DMS153 (cell line): ENCODE measurements at places on chromosomes 12 and 14.

- peak; percentile 16 for DNase-seq
Observed at GRCh38 chr14:41285186-41285748, 321.4 kb upstream of the LRFN5 start.

DNA sequence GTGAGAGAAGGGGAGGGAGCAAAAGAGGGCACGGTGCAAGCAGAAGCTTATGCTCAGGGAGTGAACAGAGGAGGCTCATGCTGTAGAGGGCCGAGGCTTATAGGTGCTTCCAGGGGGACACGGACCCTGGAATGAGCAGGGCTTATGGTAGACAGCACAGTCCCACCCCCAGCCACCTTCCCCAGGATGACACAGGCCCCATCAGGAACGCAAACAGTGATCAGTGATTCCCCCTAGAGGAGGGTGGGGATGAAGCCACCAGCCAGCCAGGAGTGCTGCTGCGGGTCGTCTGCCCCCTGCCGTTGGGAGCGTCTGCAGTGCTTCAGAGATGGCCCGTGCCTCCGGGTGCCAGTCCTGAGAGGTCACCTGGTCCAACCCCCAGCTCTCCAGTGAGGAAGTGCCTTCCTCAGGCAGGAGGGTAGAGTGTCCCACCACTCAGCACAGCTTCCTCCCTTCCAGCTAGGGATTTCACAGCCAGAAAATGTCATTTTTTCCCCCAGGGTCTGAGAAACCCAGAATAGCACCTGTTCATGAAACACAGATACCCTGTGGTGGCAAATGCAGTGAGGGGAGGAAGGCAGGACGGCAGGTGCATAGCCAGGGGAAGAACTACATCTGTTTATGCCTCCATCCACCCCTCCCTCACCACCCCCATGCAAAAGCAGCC lies 60.7 kb downstream of the SLC6A12 start:
- peak; percentile 65 for DNase-seq

DNA sequence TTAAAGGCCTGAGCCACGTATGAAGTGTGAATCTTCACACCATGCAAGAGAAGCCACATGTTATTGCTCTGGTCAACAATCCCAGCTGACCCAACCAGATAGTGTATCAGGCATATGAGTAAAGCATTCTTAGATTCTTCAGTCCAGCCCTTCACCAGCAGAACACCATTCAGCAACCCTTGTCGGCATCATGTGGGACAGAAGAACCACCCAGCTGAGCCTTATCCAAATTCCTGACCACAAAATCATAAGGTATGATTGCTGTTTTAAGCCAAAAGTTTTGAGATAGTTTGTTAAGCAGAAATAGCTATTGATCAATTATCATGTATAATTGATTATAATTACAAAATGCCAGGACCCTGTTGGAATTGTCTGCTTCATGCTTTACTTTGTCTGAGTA lies 664.9 kb downstream of the VRK1 start:
- no peak for DNase-seq

DNA sequence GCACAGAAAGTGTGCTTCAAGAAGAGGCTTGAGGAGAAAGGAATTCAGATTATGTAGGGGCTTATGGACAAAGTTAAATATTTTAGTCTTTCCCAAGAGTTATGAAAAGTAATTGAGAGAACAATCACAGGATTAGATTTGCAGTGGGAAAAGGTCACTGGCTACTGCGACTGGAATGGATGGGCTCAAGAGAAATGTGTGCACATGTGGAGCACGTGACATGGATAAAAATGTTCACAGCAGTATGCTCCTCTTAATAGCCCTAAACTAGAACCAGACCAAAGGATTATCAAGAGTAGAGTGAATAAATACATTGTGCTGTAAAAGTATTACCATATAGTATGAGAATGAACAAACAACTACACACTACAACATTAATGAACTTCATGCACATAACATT lies 78.1 kb downstream of the ABCD2 start:
- no peak for DNase-seq

DNA sequence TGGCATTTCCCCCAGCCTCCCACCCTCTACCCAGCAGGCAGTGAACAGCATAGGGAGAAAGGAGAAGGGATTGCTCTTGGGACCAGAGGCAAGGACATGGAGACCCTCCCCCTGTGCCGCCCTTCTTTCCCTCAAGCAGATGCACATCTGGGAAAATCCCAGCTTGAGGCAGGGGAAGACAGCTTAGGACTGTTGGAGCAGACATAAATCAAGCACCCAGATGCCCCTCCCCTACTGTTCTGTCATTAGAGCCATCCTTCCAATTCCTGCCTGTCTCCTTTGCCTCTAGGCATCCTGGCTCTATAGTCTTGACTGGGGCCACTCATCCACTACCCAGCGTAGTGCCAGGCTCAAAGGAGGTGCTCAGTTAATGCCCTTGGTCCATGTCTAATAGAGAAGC lies 7.5 kb upstream of the CISTR start:
- no peak for DNase-seq

DNA sequence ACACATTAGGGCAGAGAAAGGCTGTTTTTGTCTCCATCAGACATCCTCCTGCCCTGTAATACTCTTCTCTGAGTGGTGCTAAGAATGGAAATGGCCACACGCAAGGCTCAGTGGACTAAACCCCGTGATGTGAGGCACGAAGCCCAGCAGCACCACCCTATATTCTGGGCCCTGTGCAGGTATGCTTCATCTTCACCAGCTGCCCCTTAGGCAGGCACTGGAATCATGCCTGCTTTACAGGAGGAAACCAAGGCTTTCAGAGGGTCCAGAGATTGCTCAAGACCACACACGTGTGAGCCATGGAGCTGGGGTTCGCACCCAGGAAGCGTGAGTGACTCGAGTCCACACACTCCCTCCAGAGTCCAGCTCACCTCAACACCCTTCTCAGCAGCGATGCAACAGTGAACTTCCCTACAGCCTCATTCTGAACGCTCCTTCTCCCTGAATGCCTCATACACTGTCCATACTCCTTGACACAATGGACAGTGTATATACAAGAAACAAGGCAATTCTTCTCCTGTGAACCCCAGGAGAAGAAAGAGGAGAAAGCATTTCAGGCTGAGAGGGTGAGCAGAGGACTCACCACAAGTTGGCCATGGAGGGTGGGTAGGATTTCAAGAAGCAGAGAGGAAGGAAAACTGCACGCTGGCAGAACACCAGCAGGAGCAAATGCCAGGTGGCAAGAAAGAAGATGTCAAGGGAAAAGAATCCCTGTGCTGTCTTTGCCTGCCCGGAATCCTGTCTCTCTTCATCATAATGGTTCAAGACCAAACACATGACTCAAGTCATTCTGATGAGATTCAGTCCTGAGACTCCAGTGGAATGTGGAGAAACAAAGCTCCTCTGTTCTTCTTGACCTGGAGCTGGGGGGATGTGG lies 39.1 kb downstream of the NT5DC3 start:
- DNase-seq = no peak

DNA sequence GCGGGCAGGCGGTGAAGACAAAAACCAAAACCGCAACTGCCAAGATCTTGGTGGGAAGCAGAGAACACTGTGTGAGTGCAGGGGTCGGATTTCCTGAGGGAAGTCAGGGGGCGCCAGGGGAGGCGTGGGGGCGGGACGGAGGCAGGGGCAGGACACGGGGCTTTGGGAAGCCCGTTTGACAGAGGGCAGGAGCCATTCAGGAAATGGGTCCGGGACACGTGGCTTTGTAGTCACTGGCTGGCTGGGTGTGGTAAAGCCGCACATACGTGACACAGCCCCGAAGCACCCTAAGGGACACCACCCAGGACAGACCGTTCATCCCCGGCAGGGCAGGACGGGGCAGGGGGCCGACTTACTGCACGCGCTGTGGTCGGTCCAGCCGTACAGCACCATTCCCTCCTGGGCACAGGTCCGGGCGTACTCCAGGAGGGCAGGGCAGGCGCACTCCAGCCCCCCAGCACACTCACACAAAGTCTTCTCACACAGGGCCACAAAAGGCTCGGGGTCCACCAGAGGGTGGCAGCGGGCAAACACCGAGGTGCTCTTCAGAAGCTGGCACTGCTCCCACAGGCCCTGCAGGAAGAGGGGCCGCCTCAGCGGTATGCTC lies 49.4 kb downstream of the VWF start:
- DNase-seq = no peak

- DNase-seq = no peak
Observed at GRCh38 chr14:29205658-29206057, 439.1 kb downstream of the FOXG1 start.

DNA sequence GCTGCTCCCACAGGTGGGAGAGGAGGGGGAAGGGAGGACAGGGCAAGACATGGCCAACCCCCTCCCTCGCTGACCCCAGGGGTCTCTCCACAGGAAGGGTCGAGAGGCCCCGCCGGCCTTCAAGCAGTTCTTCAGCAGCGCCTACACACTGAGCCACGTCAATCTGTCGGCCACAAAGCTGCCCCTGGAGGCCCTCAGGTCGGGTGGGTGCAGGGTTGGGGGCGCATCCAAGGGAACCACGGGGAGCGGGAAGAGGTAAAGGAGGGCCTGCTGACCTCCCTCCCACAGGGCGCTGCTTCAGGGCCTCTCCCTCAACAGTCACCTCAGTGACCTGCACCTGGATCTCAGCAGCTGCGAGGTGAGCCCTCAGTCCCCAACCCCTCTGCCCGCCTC lies 6.1 kb downstream of the CARMIL3 start:
- no peak for DNase-seq

GRCh38 chr12:5565933-5566599 lies 134.2 kb downstream of the NTF3 start:
- DNase-seq = no peak

GRCh38 chr14:102605029-102605428 lies 12.6 kb downstream of the RCOR1 start:
- no peak for DNase-seq

- no peak for DNase-seq
Observed at GRCh38 chr12:39989501-39989900, 116.4 kb downstream of the SLC2A13 start.

DNA sequence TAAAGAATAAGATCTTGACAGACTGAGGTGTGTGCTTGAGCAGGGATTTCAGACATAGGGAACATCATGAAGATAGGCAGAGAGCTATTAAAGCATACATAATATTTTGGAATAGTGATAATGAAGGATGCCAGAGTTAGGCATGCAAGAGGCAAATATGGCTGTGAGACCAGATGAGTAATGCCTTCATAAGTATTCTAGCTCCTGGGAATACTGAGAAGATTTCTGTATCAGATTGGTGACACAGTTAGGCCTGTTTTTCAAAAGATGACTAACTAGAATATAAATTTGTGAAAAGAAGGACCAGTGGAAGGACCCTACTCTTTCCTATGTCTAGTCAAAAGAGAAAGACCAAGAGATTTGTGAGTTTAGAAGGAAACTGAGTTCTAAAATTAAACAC lies 108.8 kb downstream of the TXNDC16 start:
- no peak for DNase-seq

DNA sequence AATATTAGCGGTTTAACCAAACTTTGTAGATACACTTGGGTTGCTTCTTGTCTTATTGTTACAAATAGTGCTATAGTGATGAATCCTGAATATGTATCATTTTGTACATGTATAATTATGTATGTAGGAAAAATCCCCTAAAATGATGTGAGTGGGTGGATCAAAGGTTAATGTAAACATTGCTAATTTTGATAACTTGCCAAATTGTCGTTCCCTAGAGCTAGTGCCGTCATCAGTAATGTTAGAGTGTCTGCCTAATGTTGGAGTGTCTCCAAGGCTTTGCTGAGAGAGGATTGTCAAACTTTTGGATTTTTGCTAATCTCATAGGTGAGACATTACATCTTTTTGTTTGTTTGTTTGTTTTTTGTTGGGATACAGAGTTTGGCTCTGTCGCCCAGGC lies 44.4 kb downstream of the AEBP2 start:
- no peak for DNase-seq

DNA sequence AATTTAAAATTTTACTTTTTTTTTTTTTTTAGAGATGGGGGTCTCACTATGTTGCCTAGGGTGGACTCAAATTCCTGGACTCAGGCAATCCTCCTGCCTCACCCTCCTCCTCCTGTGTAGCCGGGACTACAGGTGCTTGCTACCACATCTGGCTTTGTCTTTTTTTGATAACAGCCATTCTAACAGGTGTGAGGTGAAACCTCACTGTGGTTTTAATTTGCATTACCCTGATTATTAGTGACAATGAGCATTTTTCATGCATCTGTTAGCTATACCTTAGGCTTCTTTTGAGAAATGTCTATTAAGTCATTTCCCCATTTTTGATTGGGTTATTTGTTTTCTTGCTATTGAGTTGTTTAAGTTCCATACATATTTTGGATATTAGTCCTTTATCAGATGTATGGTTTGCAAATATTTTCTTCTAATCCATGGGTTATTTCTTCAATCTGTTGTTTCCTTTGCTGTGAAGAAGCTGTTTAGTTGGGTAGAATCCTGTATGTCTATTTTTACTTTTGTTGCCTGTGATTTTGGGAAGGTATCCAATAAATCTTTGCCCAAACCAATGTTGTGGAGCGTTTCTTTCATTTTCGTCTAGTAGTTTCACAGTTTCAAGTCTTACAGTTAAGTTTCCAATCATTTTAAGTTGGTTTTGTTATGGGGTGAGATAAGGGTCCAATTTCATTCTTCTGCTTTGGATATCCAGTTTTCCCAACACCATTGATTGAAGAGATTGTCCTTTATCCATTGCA lies 86.1 kb downstream of the MYF5 start:
- DNase-seq = no peak

- no peak for DNase-seq
Observed at GRCh38 chr14:99655521-99655920, 10.6 kb downstream of the HHIPL1 start.

DNA sequence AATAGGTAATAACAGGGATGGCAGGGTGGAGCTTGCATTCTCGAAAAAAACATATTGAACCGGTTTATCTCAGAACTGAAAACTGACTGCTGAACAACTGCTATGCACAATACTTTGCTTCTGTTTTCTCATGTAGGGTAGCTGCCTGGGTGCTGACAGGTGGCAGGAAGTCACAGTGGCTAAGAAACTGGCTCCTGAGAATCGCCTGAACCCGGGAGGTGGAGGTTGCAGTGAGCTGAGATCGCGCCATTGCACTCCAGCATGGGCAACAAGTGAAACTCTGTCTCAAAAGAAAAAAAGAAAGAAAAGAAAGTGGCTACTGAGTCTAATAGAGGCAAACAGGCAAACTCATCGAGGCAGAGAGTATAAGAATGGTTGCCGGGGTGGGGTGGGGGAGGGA lies 113.1 kb downstream of the CCDC60 start:
- DNase-seq = peak; percentile 43

DNA sequence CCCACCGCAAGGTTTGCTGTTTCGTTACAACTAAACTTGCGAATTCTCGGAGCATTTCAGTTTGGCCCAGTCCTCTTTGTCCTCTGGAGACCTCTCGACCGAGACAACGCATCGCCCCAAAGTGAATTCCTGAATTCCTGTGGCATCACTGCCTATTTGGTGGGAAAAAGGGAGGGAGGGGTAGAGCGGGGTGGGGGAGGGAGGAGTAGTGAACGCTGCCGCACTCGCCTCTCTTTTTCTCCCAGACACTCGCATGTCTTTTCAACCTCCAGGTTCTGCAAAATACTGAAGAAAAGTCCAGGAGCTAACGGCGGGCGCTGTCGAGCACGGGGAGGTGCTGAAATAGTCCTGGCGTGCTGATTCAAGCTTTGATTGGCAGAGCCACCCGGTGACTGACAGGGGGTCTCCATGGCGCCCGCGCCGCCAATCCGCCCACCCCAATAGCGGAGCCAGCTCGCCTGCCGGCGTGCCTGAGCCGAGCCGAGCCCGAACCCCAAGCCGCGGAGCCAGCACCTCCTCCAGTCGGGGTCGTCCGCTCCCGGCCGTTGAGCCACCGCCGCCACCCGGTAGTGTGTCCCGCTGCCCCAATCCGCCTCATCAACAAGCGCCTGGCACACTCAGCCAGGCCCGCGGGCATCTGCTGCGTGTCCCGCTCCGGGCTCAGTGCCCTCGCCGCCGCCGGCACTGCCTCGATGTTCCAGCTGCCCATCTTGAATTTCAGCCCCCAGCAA lies at the start of gene SIX6:
SIX6 (plus strand) TSS at position 440 of the 731 bp plus-strand sequence; CDS start at position 693, 253 bp downstream.
- DNase-seq = no peak
